Activated naive CD8-positive, alpha-beta T cell treated with anti-CD3 and anti-CD28 coated beads, Interleukin-2, amount 10 ng/mL, durations not matched to agents 7 days and 5 days (primary cell): ENCODE measurements at places on chromosomes 5 and 9. TPM values are rescaled to one million over a fixed set of nuclear protein-coding genes. Genes with fewer than 3 reads are reported as not detected.

The TCERG1 gene
- 79.9 TPM for total RNA-seq

The CLPTM1L gene
- total RNA-seq, result 80.9 TPM

The TIFAB gene
- not detected for total RNA-seq

The LHX2 gene
- not detected for total RNA-seq

The UBAP1 gene
- 36.5 TPM for total RNA-seq

The PRDM9 gene
- total RNA-seq, result not detected

The DIRAS2 gene
- total RNA-seq, result not detected

The CDC25C gene
- total RNA-seq, result 13.2 TPM

The SLC1A1 gene
- total RNA-seq, result 0.11 TPM

The CCNJL gene
- total RNA-seq, result 0.17 TPM

The GDNF gene
- total RNA-seq, result not detected

The PPIC gene
- not detected for total RNA-seq
